ENCODE measurements at places on chromosomes 7 and 10. TPM values are rescaled to one million over a fixed set of nuclear protein-coding genes. Genes with fewer than 3 reads are reported as not detected.
A peak's percentile ranks its signal among the peaks of the same experiment; 100 is the strongest.

DNA sequence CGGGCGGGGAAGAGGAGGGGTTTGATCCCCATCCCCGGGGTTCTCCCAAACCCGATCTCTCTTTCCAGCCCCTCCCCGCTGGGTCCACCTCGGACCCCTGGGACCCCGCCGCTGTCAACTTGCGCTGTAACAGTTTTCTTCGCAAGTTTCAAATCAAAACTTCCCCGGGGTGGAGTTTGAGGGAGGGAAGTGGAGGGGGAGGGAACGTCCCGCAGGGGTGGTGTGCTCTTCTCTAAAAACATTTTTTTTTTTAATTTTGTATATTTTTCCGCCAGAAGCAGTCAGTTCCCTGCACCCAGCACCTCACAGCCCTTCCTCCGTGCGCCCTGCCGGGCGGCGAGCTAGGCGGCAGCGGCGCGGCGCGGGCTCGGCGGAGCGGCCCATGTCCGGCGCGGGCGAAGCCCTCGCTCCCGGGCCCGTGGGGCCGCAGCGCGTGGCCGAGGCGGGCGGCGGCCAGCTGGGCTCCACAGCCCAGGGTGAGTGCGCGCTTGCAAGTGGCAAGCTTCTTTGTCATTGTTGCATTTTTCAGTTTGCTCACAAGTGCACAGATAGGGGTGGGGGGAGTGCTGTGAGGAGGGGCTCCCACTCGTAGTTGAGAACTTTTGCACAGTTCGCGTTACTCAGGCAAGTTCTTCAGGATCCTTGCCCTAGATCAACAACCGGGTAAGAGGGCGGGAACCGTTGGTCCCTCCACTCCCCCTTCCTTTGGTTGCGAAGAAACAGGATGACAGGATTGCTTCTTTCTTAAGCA, 933 bp downstream of the MDFIC start:
- DNase-seq, result peak; percentile 54
- H3K27me3 ChIP-seq, result peaks cover 2% of the 10 kb centered on the region
- peak overlapping the region; percentile 95 for H3K4me3 ChIP-seq
- peaks cover 10% of the 10 kb centered on the region for H3K4me1 ChIP-seq

GRCh38 chr10:101065481-101066145, 3.8 kb downstream of the KAZALD1 start:
- H3K27me3 ChIP-seq, result peaks cover 4% of the 10 kb centered on the region
- no peak overlapping the region for H3K27ac ChIP-seq
- H3K36me3 ChIP-seq, result no peaks in the 10 kb centered on the region
- H3K4me1 ChIP-seq, result peaks cover 41% of the 10 kb centered on the region
- no peak overlapping the region for H3K4me3 ChIP-seq
- no peak for DNase-seq

DNA sequence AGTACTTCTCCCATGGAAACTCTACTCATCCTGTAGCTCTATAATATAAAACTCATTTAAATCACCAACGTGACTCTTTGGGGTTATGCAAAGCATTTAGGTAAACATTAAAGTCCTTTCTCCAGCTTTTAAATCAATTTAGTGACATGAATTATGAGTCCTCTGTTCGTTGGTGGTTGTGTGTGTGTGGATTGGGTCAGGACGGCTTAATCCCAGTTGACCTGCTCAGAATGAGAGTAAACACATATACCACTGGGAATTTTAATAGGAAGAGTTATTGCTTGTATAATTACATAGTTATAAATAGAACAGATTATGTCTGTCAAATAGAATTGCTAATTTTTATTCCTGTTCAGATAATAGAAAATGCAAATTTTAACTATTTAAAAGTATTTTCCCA, 30.7 kb upstream of the ADCY1 start:
- DNase-seq, result no peak
- peaks cover 4% of the 10 kb centered on the region for H3K36me3 ChIP-seq
- no peak overlapping the region for H3K27ac ChIP-seq
- no peaks in the 10 kb centered on the region for H3K4me1 ChIP-seq
- H3K27me3 ChIP-seq, result no peaks in the 10 kb centered on the region

DNA sequence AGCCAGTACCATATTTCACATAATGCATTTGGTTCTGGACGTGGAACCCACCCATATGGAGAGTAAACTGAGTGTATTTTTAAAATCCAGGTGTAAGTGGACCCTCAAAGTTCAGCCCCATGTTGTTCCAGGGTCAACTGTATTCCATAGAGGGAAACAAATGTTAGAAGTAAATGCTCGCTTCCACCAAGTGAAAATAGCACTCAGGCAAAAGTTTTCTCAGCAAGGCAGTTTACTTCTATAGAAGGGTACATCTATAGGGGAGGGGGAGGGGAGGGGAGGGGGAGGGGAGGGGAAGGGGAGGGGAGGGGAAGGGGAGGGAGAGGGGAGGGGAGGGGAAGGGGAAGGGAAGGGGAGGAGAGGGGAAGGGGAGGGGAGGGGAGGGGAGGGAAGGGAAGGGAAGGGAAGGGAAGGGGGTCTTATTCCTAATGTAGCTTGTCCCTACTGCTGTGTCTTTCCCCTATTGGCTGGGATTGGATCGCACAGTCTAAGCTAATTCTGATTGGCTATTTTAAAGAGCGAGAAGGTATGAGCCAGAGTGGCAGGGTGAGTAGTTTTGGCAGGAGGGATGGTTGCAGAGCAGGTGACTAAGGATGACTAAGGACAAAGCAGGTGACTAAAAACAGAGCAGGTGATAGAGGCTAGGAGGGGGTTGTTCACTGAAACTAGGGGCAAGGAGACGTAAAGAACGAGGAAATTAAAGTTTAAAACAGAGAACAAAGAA, 29.1 kb downstream of the GARIN1A start:
- peaks cover 31% of the 10 kb centered on the region for H3K4me1 ChIP-seq
- DNase-seq, result no peak
- no peak overlapping the region for H3K27ac ChIP-seq
- H3K27me3 ChIP-seq, result peaks cover 8% of the 10 kb centered on the region
- peaks cover 8% of the 10 kb centered on the region for H3K36me3 ChIP-seq

DNA sequence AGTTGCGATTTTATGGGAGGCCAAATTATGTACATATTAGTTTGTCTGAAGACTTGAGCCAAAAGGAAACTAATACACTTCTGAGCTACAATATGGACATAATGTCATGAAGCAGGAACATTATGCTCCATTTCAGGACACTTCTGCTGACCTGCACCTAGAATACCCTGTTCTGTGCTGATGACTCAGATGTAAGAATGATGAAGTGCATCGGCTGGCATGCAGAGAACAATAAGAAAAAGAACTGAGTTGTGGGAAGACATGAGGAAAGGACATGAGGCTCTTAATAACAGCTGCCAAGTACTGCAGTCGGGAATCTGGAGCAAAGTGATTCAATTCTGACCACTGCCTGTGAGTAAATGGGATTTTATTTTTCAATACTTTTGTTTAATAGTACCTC, 192.9 kb upstream of the VSTM2A start:
- H3K4me1 ChIP-seq, result no peaks in the 10 kb centered on the region
- H3K27me3 ChIP-seq, result peaks cover 3% of the 10 kb centered on the region
- no peaks in the 10 kb centered on the region for H3K36me3 ChIP-seq

Gene GJD4
- not detected for total RNA-seq

DNA sequence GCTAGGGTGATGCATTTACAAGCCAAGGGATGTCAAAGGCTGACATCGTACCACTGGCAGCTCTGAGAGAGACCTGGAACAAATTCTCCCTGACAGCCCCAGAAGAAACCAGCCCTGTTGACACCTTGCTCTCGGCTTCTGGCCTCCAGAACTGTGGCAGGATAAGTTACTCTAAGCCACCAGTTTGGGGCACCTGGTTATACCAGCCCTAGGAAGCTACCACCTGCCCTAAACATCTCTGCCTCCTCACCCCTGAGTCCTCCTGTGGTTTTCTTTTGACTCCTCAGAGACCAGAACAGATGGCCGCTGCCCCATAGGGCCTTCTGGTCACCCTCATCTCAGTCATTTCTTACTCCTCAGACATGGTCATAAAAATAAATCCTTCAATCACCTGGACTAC, 107.4 kb downstream of the CPXM2 start:
- no peak for DNase-seq
- no peak overlapping the region for H3K4me3 ChIP-seq
- no peak overlapping the region for H3K27ac ChIP-seq
- H3K4me1 ChIP-seq, result peaks cover 3% of the 10 kb centered on the region
- no peaks in the 10 kb centered on the region for H3K36me3 ChIP-seq

Gene PRKAG2
- 16.0 TPM for total RNA-seq

DNA sequence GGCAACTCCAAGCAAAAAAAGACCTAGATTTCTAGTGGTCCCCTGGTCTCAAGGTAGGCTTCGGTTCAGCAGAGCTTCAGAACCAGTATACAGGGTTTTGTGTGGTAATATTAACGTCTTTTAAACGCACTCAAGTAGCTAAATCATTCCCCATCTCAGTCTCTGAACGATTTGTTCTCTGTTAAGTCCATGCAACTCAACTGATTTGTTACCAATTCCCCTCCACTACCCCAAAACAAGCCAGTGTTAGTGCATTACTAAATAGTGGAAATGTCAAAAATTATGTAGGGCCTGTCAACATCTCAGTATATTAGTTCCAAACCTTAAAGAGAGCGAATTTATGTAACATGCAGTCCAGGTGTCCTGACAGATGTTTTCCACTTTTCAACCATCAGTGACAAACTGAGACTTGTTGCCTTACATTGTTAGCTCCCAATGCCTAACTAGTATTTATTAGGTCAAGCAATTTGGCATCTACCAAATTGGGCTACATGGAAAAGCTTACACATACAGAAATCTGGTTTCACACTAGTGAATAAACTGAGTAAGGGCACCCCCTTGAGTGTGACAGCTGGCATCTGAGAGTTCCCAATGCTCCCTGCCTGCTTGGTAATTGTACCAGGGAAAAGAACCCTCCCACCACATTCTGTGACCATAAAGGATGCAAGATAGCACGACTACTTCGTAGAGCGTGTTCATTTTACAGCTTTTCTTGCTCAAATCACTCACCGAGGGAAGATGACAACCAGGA, 12.2 kb downstream of the HNRNPA2B1 start:
- DNase-seq, result no peak
- peak overlapping the region; percentile 21 for H3K27ac ChIP-seq
- peaks cover 10% of the 10 kb centered on the region for H3K27me3 ChIP-seq
- H3K4me1 ChIP-seq, result peaks cover 24% of the 10 kb centered on the region

Gene PDE1C
- 2.9 TPM for total RNA-seq

Gene CRHR2
- 0.38 TPM for total RNA-seq

Gene IL15RA
- total RNA-seq, result 0.97 TPM

Gene OR2A1
- total RNA-seq, result not detected

Gene VPS37D
- 9.8 TPM for total RNA-seq

GRCh38 chr10:78332012-78332411, 298.3 kb downstream of the RPS24 start:
- H3K4me1 ChIP-seq, result peaks cover 7% of the 10 kb centered on the region
- no peak overlapping the region for H3K27ac ChIP-seq
- peaks cover 5% of the 10 kb centered on the region for H3K36me3 ChIP-seq
- no peak for DNase-seq
- H3K4me3 ChIP-seq, result no peak overlapping the region

- no peaks in the 10 kb centered on the region for H3K36me3 ChIP-seq
- H3K4me1 ChIP-seq, result peaks cover 36% of the 10 kb centered on the region
- H3K27ac ChIP-seq, result peak overlapping the region; percentile 50
- no peaks in the 10 kb centered on the region for H3K27me3 ChIP-seq
- no peak for DNase-seq
- no peak overlapping the region for H3K4me3 ChIP-seq
Measured at GRCh38 chr7:117088623-117089194, 135.4 kb downstream of the ST7 start.

DNA sequence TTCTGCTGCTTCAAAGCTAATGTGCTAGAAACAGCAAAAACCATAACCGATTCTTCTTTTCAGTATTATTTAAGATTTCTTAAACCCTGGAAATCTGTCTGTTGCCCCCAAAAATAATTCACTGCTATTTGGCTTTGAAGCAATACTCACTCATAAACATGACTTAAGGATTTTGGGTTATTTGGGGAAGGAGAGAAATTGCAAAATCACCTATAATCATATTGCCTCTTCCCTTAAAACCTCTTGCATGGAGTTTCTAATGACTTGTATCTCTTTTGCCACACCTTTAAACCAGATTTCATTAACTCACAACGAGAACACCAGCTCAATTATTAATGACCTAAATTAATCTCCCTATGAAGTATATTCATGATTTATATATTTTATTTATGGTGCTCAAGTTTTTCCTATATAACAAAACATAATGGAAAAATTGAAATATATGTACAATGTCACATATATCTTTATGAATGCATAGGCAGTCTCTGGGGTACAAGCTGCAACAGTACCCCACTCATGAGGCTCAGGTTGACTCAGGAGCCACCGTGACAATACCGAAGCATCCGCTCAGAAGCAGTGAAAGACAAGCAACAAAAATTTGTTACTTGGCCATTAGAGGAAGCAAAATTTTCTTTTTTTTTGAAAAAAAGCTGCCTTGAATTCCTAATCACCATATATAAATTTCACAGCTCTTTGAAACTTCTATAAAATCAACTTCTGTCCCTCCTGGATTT, 3.0 kb downstream of the NAMPT start:
- no peak for DNase-seq
- peak overlapping the region; percentile 98 for H3K4me3 ChIP-seq
- peaks cover 19% of the 10 kb centered on the region for H3K36me3 ChIP-seq
- peaks cover 41% of the 10 kb centered on the region for H3K4me1 ChIP-seq

- H3K36me3 ChIP-seq, result peaks cover 4% of the 10 kb centered on the region
- H3K27me3 ChIP-seq, result peaks cover 11% of the 10 kb centered on the region
- H3K27ac ChIP-seq, result peak overlapping the region; percentile 95
- peaks cover 37% of the 10 kb centered on the region for H3K4me1 ChIP-seq
Measured at GRCh38 chr7:112452102-112452888, 2.0 kb downstream of the IFRD1 start.

Gene GNGT1
- total RNA-seq, result not detected

Gene VGF
- total RNA-seq, result 0.77 TPM

Gene CCL26
- total RNA-seq, result 0.59 TPM

- H3K27me3 ChIP-seq, result peaks cover 7% of the 10 kb centered on the region
- DNase-seq, result peak; percentile 53
- H3K36me3 ChIP-seq, result no peaks in the 10 kb centered on the region
- no peak overlapping the region for H3K4me3 ChIP-seq
- no peaks in the 10 kb centered on the region for H3K4me1 ChIP-seq
- no peak overlapping the region for H3K27ac ChIP-seq
Measured at GRCh38 chr10:122567056-122567660, 6.6 kb downstream of the DMBT1 start.

- H3K36me3 ChIP-seq, result no peaks in the 10 kb centered on the region
- no peak overlapping the region for H3K27ac ChIP-seq
- H3K4me1 ChIP-seq, result peaks cover 4% of the 10 kb centered on the region
Measured at GRCh38 chr7:50203521-50203920, 101.0 kb upstream of the IKZF1 start.
